ENCODE measurements at places on chromosomes 16 and 17. TPM values are rescaled to one million over a fixed set of nuclear protein-coding genes. Genes with fewer than 3 reads are reported as not detected.

GRCh38 chr17:30557916-30558685 is 80.9 kb downstream of the GOSR1 start:
- no peak for DNase-seq
- H3K27me3 ChIP-seq, result peaks cover 2% of the 10 kb centered on the region
- H3K36me3 ChIP-seq, result peaks cover 1% of the 10 kb centered on the region
- no peaks in the 10 kb centered on the region for H3K4me1 ChIP-seq

- H3K4me3 ChIP-seq, result no peak overlapping the region
- no peak overlapping the region for H3K27ac ChIP-seq
- peaks cover 9% of the 10 kb centered on the region for H3K27me3 ChIP-seq
Observed at GRCh38 chr17:6554342-6554741, 2.0 kb downstream of the PITPNM3 start.

- H3K4me3 ChIP-seq, result no peak overlapping the region
- DNase-seq, result no peak
- peaks cover 13% of the 10 kb centered on the region for H3K4me1 ChIP-seq
- H3K27me3 ChIP-seq, result no peaks in the 10 kb centered on the region
- H3K36me3 ChIP-seq, result peaks cover 6% of the 10 kb centered on the region
- H3K27ac ChIP-seq, result no peak overlapping the region
Observed at GRCh38 chr16:12682432-12683165, 121.1 kb downstream of the CPPED1 start.

DNA sequence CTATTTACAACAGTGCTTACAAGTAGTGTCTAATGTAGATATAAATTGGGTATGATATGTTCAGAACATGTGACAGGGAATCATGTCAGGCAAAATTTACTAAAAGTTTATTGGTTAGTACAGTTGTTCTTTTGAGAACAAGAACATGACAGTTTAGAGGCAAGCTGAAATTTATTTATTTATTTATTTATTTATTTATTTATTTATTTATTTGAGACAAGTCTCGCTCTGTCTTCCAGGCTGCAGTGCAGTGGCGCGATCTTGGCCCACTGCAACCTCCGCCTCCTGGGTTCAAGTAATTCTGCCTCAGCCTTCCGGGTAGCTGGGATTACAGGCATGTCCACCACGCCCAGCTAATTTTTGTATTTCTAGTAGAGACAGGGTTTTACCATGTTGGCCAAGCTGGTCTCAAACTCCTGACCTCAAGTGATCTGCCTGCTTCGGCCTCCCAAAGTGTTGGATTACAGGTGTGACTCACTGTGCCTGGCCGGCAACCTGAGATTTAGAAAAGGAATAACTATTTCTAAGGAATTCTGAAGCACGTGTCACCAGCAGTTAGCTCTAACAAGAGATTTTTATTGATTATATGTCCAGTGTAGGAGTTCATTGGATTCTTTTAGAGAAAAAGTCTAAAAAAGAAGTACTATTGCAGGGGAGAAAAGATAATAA is 24.9 kb downstream of the MRTFB start:
- DNase-seq, result no peak
- no peak overlapping the region for H3K4me3 ChIP-seq

DNA sequence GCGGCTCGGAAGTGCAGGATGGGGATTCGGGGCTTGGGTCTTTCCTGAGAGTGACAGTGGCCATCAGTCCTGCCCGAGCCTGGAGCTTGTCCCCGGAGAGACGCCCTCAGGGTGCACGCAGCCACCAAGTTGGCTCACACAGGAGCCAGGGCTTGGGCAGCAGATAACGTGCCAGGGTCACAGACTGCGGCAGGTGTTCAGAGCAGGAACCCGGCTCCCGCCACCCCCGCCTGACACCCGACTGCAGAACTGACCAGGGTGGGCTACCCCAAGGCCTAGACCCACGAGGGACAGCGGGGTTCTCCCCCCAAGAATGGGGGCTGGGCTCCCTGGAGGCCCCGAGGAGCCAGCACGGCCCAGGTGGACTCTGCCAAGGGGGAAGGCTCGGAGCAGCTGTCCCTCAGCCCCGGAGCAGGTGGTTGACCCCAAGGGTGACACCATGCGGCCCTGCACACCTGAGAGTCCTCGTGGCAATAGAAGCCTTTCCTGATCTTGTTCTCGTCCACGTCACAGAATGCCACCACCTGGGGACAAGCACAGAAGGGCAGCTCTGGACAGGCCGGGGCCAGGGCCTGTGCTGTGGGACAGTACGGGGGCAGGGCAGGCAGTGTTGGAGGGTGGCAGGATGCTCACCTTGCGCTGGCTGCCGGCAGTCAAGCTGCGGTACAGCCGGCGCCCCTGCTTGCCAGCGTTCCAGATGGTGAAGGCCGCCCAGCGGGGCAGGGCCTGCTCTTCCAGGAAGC is 117.1 kb upstream of the ZNF750 start:
- no peak overlapping the region for H3K4me3 ChIP-seq
- peak; percentile 81 for DNase-seq
- H3K36me3 ChIP-seq, result peaks cover 34% of the 10 kb centered on the region

GRCh38 chr16:8887952-8888560 is 5.9 kb downstream of the LITAFD start:
- H3K27ac ChIP-seq, result no peak overlapping the region
- peaks cover 15% of the 10 kb centered on the region for H3K36me3 ChIP-seq
- DNase-seq, result peak; percentile 87
- H3K4me3 ChIP-seq, result no peak overlapping the region
- no peaks in the 10 kb centered on the region for H3K27me3 ChIP-seq

DNA sequence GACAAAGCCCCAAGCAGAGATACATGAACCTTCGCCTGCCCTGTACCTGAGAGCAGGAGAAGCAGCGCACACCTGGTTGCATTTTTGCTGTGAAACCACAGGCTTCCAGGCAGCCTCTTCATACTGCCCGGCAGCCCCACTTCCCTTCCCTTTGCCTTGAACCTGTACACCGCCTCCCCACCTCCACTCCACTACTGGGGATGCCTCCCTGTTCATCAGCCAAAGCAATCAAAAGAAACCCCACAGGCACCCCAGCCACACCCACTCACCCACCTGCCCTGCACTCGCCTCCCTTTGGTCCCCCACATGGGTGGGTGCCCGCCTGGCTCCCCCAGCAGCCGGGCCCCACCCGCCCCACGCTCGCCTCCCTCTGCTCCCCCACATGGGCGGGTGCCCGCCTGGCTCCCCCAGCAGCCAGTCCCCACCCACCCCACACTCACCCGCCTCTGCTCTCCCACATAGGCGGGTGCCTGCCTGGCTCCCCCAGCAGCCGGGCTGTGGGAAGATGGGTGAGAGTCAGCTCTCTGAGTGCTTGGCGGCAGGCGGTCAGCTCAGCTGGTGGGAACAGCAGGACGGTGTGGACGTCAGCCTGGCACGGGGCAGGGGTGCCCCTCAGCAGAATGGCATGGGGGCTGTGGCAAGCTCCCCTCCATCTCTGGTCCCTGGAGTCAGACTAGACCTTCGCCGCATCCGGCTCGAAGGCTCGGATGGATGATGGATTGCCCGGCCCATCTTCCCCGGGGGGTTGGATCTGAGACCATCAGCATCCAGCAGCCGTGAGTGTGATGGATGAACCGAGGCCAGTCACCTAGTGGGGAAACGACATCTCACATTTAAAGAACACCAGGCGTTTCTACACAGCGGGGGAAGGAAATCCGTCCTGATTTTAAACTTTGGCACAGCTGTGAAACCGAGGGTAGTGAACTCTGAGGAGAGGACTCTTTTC is 135.6 kb downstream of the BANP start:
- DNase-seq, result peak; percentile 75
- no peaks in the 10 kb centered on the region for H3K27me3 ChIP-seq
- peaks cover 11% of the 10 kb centered on the region for H3K4me1 ChIP-seq
- no peak overlapping the region for H3K27ac ChIP-seq
- H3K36me3 ChIP-seq, result peaks cover 3% of the 10 kb centered on the region
- no peak overlapping the region for H3K4me3 ChIP-seq

DNA sequence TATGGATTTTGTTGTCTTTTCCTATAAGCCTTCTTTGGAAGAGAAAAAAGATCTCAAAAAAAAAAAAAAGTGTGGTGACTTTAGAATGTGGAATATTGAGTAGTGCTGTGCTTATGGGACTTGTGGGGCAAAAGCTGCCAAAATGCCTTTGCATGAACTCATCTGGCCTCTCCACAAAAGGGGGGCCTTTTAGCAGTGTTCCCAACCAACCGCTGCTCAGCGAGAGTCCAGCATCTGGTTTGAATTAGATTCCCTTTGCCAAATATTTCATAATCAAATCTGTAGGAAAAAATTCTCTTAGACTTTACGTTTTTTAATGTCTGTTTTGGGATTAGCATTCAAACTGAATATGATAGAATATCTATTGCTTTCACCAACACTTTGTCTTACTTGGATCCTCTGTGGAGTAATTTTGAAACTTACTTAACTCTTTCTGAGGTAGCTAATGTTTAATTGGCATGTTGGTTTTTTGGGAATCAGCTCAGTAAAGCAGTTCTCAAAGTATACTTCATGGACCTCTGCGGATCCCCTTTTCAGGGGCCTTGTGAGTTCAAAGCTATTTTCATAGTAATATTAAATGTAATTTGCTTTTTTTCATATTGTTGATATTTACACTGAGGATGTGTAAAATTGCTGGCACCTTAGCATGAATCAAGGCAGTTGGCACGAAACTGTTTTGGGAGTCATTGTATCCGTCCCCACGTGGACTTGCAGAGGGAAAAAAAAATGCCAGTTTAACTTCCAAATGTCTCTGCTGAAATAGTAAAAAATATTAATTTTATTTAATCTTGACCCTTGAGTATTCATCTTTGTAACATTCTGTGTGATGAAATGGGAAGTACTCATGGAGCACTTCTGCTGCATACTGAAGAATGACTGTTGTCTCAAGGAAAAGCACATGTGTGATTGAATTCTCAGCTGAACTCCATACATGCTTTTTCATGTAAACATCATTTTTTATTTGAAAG is 34.7 kb upstream of the VPS4A start:
- H3K4me3 ChIP-seq, result no peak overlapping the region
- peaks cover 46% of the 10 kb centered on the region for H3K4me1 ChIP-seq
- H3K27ac ChIP-seq, result peak overlapping the region; percentile 71
- no peak for DNase-seq
- H3K27me3 ChIP-seq, result no peaks in the 10 kb centered on the region
- peaks cover 7% of the 10 kb centered on the region for H3K36me3 ChIP-seq

GRCh38 chr16:64390102-64390501 is 731.8 kb downstream of the CDH11 start:
- peak overlapping the region; percentile 95 for H3K27ac ChIP-seq
- peaks cover 34% of the 10 kb centered on the region for H3K4me1 ChIP-seq
- no peak for DNase-seq
- no peaks in the 10 kb centered on the region for H3K27me3 ChIP-seq
- H3K4me3 ChIP-seq, result peak overlapping the region; percentile 63

DNA sequence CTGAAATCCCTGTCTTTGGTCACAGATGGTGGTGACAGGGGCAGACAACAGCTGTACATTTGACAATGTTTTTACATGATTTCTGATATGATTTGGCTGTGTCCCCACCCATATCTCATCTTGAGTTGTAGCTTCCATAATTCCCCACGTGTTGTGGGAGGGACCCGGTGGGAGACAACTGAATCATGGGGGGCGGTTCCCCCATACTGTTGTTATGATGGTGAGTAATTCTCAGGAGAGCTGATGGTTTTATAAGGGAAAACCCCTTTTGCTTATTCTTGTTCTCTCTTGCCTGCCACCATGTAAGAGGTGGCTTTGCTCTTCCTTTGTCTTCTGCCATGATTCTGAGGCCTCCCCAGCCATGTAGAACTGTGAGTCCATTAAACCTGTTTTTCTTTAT is 353.9 kb downstream of the CPPED1 start:
- no peaks in the 10 kb centered on the region for H3K4me1 ChIP-seq
- no peak overlapping the region for H3K27ac ChIP-seq
- no peak for DNase-seq
- H3K4me3 ChIP-seq, result no peak overlapping the region
- H3K27me3 ChIP-seq, result no peaks in the 10 kb centered on the region

DNA sequence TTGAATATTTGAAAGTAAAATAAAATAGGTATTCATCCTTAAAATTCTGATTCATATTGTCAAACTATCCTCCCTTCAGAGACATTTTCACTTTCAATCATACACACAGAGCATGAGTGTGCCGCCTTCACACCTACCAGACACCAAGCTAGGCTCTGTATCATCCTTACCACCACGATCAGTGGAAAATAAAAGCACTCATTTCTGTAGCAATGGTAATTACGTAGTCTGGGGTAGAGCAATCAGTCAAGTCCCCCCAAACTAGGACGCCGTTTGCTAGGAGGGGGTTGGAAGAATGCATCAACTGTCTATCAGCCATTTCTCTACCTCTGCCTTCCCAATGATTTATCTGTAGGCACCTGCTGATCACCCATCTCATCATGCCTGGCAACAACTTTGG is 84.6 kb upstream of the GRIN2A start:
- H3K27me3 ChIP-seq, result peaks cover 1% of the 10 kb centered on the region
- DNase-seq, result no peak
- no peaks in the 10 kb centered on the region for H3K36me3 ChIP-seq

The ANKRD13B gene
- 24.5 TPM for total RNA-seq

The ENPP7 gene
- total RNA-seq, result not detected

The TNFSF13 gene
- total RNA-seq, result 1.7 TPM
